ENCODE measurements at places on chromosomes 16 and 17.

GRCh38 chr16:51982715-51983680 is 563.9 kb downstream of the TOX3 start:
- no peak for DNase-seq

- no peak for DNase-seq
These were observed 12.5 kb upstream of the TMIGD1 start for GRCh38 chr17:30346221-30346795.

- DNase-seq, result peak; percentile 45
These were observed 53.2 kb upstream of the ZNF750 start for GRCh38 chr17:82892899-82893565.

- DNase-seq, result no peak
These were observed 10.3 kb downstream of the MPP3 start for GRCh38 chr17:43822570-43823190.

- DNase-seq, result no peak
These were observed 693.5 kb downstream of the WWOX start for GRCh38 chr16:78792952-78793351.

- no peak for DNase-seq
These were observed 21.0 kb upstream of the FZD2 start for GRCh38 chr17:44536090-44536953.

- DNase-seq, result no peak
These were observed 14.0 kb downstream of the UBE2O start for GRCh38 chr17:76438906-76439305.

- no peak for DNase-seq
These were observed 14.2 kb downstream of the SNF8 start for GRCh38 chr17:48930435-48930873.

GRCh38 chr17:48671697-48672171 is 45.6 kb upstream of the HOXB9 start:
- peak; percentile 52 for DNase-seq

GRCh38 chr17:17440938-17441675 is 35.7 kb upstream of the MED9 start:
- no peak for DNase-seq

DNA sequence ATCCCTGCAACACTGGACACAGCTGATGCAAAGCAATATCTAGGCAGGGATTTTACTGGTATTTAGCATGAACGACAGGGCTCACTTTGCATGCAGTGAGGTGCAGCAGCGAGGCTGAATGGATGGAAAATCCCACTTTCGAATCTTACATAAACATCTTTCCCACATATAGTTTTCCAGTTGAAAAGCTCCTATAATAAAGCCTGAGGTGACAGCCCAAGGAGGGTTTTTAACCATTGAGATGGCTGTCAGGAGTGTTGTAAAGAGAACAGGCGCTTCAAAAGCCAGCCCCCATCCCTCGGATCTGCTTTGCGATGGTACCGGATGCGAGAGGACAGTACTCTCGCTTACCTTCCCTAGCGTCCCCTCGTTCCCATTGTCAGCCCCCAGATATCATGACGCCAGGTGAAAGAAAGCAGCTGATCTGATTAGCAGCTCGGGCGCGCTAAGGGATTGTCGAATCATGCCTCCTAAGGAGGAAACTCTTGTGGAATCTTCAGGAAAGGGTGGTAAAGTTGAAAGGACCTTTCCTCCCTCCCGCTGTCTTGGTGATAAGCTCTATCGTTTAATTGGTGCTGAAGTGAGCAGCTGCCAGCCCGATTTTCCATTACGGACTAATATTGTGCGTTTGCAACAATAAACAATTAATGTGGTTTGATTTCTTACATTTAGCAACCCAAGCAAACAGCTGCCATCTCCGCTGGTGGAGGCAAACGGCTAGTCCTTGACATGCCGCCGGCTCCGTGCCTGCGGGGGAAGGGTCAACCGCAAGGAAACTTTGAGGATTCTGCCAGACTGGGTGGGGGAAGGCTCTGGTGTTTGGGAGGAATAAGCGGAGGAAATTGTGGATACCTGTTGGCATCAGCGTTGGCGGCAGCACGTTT is 1.8 kb downstream of the CDH8 start:
- no peak for DNase-seq

- DNase-seq, result no peak
These were observed 95.7 kb downstream of the KANSL1 start for GRCh38 chr17:46097497-46097896.

GRCh38 chr16:4272114-4272956 is 488 bp downstream of the TFAP4 start:
- DNase-seq, result peak; percentile 43

GRCh38 chr16:66471264-66471663 is 44.2 kb downstream of the BEAN1 start:
- no peak for DNase-seq

- no peak for DNase-seq
These were observed 5.6 kb downstream of the STAT5B start for GRCh38 chr17:42270596-42270995.

DNA sequence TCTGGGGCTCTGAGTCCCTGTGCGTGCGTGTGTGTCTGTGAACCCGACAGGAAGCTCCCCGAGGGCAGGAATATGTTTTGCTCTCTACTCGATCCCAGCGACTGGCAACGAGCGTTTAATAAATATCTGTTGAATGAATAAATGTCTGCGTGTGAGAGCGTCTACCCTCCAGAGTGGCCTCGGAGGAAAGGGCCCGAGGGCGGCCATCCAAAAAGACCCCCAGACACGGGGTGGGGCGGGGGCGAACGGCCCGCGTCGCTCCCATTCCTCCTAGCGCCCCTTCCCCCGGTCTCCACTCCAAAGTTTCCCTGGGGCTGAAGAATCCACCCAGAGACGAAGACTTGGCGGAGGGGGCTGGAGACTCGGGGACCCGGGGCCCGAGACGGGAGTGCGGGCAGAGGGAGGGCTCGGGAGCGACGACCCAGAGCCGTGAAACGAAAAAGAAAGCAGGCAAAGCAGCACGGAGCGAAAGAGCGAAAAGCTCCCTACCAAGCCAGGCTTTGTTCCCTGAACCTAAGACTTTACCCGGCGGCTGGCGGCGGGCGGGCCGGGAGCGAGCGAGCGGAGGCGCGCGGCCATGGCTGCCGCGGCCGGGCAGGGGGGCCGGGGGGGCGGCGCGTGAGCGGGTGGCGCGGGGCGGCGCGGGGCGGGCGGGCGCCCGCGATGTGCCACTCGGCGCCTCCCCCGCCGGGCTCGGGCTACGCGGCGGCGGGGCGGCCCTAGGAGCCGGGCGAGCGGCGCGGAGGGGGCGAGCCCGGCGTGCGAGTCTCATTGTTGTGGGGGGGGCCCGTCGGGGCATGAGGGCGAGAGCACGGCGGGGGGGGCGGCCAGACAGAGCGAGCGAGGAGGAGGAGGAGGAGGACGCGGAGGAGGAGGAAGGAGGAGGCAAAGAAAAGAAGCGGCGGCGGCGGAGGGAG is at the start of gene MLLT6:
MLLT6 (plus strand) TSS at position 668 of the 917 bp plus-strand sequence. CDS start 360 bp downstream, outside the sequence.
- peak; percentile 52 for DNase-seq

DNA sequence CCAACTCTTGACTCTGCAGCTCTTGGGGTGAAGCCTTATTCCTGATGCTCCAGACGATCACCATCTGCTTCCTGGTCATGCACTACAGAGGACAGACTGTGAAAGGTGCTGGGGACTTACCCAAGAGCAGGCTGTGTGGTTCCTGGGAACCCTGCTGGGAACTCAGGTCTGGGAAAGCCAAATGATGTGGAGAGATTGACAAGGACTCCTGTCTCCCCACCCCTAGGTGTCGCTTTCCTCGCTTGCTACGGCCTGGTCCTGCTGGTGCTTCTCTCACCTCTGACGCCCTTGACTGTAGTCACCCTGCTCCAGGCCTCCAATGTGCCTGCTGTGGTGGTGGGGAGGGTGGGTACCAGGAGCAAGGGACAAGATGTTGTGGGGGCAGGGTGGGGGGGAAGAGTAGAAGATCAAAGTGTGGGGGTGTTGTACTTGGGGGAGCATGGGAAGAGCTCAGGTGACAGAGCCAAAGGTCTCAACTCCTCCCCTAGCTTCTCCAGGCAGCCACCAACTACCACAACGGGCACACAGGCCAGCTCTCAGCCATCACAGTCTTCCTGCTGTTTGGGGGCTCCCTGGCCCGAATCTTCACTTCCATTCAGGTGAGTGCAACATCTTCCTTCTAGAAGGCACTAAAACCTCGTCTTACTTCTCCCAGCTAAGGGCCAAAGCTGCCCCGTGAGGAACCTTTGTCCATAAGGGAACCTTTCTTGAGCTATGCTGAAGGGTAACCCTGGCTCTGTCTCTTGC is 3.0 kb downstream of the SOX15 start:
- no peak for DNase-seq

- no peak for DNase-seq
These were observed 27.9 kb upstream of the CPHXL start for GRCh38 chr16:75754141-75754540.

DNA sequence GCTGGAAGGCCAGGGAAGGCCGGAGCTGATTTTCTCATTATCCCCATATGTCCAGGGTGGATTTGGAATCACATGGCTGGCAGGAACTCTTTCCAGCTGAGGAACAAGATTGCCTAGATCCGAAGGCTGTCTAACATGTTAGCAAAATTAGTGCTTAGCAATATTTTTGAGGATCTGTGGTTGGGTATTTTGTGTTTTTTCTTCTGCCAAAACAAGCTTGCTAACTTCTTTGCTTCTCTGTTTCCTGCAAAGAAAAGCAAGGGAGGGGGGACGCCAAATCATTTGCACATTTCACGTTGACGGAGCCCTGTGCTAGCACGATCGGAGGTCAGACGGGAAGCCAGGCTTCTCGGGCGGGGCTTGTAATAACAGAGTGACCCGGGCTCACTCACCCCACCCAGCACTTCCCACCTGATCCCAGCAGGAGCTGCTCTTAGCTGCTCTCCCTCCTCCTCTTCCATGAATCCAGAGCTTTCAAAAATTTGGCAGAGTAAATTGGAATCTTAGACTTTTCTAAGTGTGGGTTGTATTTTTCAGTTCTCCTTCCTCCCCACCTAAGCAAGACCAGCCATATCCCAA is 33.3 kb upstream of the FOXF1 start:
- no peak for DNase-seq

DNA sequence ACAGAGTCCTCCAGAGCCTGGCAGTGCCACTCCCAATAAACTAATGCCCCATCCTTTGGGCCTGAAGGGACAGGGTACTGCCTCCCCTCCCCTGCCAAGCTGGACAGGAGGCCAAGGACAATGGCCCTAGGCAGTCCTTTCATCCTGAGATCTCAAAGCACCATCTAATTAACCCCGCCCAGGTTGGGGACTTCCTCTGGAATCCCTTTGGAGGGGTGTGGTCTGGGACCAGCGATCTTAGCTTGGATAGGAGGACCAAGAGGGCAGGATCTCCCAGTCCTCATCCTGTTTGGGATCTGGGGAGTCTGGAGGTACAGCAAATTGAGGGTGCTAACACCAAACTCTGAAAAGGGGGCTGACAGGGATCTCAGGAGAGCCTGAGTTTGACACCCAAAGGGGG is 18.2 kb upstream of the SP6 start:
- no peak for DNase-seq

- no peak for DNase-seq
These were observed 54.9 kb upstream of the TOB1 start for GRCh38 chr17:50920891-50921586.

- no peak for DNase-seq
These were observed 1.0 kb downstream of the UTP4 start for GRCh38 chr16:69133373-69133954.

DNA sequence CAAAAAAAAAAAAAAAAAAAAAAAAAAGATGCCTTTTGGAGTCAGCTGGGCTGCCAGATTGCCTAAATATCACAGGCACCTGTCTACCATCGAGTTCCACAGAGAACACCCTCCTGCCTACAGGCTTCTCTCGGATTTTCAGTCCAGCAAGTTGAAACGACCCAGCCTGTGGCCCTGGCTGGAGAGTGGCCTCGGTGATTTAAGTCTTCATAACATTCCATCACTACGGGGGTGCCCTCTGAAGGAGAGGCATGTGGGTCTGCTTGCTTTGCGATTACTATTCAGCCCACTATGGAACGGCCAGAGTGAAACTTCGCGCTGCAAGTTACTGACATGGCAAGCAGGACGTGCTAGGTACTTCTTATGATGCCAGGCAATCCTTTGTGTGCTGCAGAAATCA is 42.8 kb downstream of the MARCHF10 start:
- DNase-seq, result no peak

- no peak for DNase-seq
These were observed 50.7 kb upstream of the CNTNAP4 start for GRCh38 chr16:76226481-76226880.

GRCh38 chr16:48462106-48462740 is 77.0 kb upstream of the SIAH1 start:
- DNase-seq, result no peak

- no peak for DNase-seq
These were observed 65.8 kb upstream of the ENDOV start for GRCh38 chr17:80349151-80349651.

- no peak for DNase-seq
These were observed 142.9 kb upstream of the MYOCD start for GRCh38 chr17:12522743-12523183.

Measured in stimulated activated CD8-positive, alpha-beta memory T cell treated with anti-CD3 and anti-CD28 coated beads, Interleukin-7, amount 100 ng/mL, for 1 hour (primary cell).